ENCODE measurements at places on chromosomes 2 and 18. TPM values are rescaled to one million over a fixed set of nuclear protein-coding genes. Genes with fewer than 3 reads are reported as not detected.

The SRD5A2 gene
- total RNA-seq, result 16.2 TPM

The RAMP1 gene
- 13.2 TPM for total RNA-seq

The PAX8 gene
- total RNA-seq, result 0.26 TPM

The ATP6V1B1 gene
- total RNA-seq, result 0.63 TPM

The STAT4 gene
- total RNA-seq, result 7.1 TPM

The DUSP2 gene
- 18.5 TPM for total RNA-seq

The LIMS3 gene
- total RNA-seq, result 13.5 TPM

The SLC5A7 gene
- total RNA-seq, result 6.3 TPM

The PSTPIP2 gene
- 7.2 TPM for total RNA-seq
